ENCODE measurements at places on chromosomes 6 and 20.

- DNase-seq: peak; percentile 81
These were observed 6.8 kb upstream of the MICA start for GRCh38 chr6:31396422-31397152.

- DNase-seq: peak; percentile 56
These were observed 16.8 kb upstream of the ARFGEF2 start for GRCh38 chr20:48904566-48905296.

- no peak for DNase-seq
These were observed 16.5 kb downstream of the PPP1R10 start for GRCh38 chr6:30600451-30600961.

DNA sequence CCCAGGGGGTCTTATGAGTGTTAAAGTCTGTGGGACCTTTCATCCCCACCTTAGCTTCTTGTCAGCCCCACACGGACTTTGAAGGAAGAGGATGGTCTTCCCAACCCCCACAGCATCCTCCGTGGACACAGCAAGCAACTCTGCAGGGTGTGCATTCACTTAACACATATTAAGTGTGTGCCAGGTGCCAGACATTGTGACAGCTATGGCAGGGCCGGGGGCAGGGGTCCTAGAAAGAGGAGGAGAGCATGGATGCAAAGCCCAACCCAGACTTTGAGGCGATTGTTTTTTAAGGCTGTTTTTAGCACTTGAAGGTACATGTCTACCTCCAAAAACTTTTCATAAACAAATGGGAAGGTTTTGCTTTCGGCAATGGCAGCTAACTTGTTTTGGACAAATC lies 121.6 kb upstream of the KCNG1 start:
- DNase-seq: no peak

DNA sequence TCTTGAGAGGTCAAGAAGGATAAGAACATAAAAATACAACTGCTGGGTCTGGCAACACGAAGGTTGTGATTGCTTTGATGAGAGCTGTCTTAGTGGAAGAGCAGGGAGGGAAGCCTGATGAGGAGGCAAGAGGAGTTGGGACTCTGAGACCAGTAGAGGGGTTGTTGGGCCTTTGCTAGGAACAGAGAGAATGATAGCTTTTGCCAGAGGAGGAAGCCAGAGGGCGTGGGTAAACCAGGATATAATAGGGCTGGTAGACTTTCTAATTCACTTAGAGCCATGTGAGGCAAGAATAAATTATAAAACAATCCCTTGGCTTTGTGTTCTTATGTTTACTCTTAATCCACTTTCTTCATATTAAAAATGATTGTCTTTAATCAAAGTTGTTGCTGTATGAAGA lies 78.6 kb downstream of the RCAN2 start:
- DNase-seq: no peak

- DNase-seq: no peak
These were observed 64.4 kb upstream of the MAFB start for GRCh38 chr20:40753472-40753871.

DNA sequence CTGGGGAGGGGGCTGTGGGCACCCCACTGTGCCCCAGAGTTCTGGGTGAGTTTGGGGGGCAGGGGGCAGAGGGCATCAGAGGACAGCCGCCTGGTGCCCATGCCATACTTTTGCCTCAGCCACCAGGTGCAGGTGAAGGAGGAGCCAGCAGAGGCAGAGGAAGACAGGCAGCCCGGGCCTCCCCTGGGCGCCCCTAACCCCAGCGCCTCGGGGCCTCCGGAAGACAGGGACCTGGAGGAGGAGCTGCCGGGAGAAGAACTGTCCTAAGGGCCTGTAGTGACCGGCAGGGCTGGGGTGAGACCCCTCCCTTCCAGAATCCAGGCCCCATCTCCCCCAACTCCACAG lies 39.6 kb upstream of the MDFI start:
- DNase-seq: no peak

- peak; percentile 15 for DNase-seq
These were observed 127.0 kb upstream of the EDN1 start for GRCh38 chr6:12163149-12163548.

GRCh38 chr6:151240791-151241642 lies 1.2 kb downstream of the AKAP12 start:
- no peak for DNase-seq

- no peak for DNase-seq
These were observed 628 bp downstream of the RBM24 start for GRCh38 chr6:17281497-17282481.

DNA sequence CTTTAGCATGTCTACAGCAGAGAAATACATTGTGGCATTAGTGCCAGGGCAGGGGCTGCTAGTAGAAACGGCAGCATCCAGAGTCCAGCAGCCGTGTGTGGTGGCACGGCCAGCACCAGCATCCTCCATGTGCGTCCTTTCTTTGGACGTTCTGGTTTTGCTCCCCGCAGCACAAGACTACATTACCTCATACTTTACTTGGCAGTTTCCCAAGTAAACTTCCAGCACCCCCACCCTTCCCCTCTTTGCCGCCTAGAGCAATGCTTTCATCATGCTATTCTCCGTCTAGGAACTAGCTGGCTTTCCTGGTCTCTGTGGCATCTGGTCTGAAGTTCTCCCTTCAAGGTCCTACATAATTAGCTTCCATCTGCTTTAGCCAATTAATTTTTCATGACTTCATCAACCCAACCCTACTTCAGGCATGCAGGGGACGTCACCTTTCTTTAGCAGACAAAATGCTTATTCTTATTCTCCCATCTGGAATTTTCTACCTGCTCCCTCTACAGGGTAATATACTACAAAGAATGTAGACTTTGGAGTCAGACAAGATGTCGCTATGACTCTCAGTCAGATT lies 67.6 kb downstream of the BLOC1S5 start:
- DNase-seq: no peak

DNA sequence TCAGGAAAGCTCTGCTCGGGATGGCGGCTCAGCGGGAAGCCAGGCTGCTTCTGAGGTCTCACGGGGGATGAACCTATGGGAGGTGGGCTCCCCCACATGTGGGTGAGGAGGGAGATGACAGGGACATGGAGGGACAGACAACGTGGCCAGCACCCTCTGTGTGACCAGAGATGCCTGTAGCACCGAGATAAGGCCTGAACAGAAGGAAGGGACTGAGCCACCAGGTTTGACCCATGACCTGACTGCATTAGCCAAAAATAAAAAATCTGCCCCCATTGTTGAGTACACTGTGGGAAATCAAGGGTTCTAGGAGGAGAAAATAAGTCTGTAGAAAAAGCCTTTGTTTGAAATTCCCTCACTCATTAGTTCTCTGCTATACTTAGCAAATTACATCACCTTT lies 105.7 kb downstream of the RNASET2 start:
- no peak for DNase-seq

DNA sequence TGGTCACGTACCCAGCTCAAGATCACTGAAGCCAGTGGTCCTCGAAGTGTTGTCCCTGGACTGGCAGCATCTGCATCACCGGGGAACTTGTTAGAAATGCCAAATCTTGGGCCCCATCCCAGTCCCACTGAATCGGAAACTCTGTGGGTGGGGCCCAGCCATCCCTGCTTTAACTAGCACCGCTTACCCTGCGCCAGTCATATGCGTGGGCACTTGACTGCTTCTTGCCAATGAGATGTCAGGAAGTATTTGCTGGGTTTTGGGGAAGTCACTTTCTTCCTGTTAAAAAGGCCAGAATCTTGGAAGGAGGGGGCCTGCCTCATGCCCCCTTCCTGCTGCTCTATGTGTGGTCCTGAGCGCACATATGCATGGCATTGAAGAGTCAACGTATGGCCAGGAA lies 11.7 kb upstream of the SULF2 start:
- no peak for DNase-seq

DNA sequence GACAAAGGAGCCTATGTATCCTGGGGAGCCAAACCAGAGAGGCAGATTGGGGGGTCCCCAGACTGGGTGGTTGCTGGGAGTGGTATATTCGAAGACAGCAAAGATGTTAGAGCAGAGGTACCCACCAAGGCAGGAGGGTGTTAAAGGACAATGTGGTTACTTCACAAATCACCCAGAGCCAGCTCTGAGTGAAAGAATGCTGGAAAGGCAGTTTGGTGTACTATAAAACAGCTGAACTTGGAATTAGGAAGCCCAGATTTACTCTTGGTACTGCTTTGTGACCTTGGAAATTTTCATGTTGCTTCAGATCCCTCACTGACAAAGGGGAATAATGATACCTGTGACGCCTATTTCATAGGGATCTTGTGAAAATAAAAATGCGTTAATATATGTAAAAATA lies 121.6 kb downstream of the CD164 start:
- DNase-seq: no peak

- no peak for DNase-seq
These were observed 21.0 kb downstream of the WASF1 start for GRCh38 chr6:110158479-110158878.

DNA sequence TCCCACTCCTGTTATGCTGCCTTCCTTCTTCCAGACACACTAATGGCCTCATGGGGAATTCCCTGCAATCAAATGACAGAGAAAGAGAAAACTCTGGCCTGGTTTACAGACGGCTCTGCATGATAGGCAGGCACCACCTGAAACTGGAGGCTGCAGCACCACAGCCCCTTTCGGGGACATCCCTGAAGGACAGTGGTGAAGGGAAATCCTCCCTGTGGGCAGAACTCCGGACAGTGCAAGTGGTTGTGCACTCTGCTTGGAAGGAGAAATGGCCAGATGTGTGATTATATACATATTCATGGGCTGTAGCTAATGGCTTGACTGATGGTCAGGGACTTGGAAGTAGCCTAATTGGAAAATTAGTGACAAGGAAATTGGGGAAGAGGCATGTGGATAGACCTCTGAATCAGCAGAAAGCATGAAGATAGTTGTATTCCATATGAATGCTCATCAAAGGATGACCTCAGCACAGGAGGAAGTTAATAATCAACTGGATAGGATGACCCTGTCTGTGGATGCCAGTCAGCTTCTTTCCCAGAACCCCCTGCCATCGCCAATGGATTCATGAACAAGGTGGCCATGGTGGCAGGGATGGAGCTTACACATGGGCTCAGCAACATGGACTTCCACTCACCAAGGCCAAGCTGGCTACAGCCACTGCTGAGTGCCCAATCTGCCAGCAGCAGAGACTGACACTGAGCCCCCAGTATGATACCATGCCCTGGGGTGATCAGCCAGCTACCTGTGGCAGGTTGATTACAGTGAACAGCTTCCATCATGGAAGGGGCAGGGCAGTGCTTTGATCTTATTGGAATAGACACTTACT lies 44.5 kb upstream of the VSX1 start:
- DNase-seq: no peak

DNA sequence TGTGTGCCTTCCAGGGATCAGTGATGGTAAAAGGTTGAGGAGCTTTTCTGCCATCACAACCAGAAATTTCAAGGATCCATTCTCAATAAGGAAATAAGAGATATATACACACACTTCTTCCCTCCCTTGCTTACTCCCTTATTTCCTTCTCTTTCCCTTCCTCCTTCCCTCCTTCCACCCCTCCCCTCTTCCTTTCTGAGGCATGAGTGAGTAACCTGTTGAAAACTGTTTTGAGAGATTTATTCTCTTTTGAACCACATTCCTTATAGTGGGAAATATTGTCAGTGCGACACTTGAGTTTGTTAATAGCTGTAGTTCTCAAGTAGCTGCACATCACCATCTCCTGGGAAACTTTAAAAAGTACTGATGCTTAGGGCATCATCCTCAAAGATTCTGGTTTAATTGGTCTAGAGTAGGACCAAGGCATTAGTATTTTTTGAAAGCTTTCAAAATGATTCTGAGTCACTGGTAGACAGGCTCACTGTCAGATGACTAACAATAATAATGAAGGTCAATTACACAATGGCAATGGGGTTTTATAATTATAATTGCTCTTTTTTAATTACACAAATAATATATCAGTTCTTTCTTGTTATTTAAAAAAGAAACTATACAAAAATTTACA lies 109.9 kb downstream of the POPDC3 start:
- DNase-seq: no peak

All from T follicular helper cell (primary cell).